ENCODE measurements at places on chromosomes 16 and 17.
A peak's percentile ranks its signal among the peaks of the same experiment; 100 is the strongest.

GRCh38 chr17:81067391-81067811 lies 32.5 kb downstream of the BAIAP2 start:
- DNase-seq: no peak

DNA sequence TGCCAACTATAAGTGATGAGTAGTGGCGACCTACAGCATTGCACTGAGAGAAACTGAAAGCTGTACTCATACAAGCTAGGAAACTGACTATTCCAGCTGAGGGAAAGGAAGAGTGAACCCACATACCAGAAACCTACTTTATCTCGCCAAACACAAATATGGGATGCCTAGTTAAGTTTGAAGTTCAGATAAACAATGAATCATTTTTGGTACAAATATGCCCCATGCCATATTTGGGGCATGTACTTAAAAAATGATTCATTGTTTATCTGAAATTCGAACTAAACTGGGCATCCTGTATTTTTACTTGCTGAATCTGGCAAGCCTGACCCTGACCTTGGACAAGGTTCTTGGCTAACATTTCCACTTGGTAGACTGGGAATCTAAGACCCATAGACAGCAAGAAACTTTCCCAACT lies 527.8 kb upstream of the PSMD7 start:
- no peak for DNase-seq

- no peak for DNase-seq
Observed at GRCh38 chr16:69930117-69930776, 20.9 kb upstream of the CLEC18A start.

- no peak for DNase-seq
Observed at GRCh38 chr17:76496464-76496863, 4.8 kb downstream of the RHBDF2 start.

GRCh38 chr17:64145751-64146417 lies 15.9 kb upstream of the ERN1 start:
- peak; percentile 89 for DNase-seq

DNA sequence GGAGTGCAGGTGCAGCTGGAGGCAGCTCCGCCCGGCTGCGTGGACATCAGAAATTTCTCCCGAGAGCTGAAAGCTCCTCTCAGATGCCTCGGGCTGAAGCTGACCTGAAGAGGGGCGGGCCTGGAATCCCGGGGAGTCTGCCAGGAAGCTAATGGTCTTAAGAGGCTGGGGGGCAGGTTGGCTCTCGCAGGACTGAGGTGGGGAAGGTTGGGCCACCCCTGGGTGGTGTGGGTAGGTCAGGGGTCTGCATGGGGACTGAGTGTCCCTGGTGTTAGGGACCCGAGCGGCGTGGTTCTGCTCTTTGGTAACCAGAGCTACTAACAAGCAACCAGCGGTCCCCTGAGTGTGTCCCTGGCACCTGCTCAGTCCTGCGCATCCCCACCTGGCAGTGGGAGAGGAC lies 3.5 kb downstream of the CHMP6 start:
- no peak for DNase-seq

GRCh38 chr17:28247671-28248555 lies 71.1 kb upstream of the TMEM97 start:
- DNase-seq: no peak

DNA sequence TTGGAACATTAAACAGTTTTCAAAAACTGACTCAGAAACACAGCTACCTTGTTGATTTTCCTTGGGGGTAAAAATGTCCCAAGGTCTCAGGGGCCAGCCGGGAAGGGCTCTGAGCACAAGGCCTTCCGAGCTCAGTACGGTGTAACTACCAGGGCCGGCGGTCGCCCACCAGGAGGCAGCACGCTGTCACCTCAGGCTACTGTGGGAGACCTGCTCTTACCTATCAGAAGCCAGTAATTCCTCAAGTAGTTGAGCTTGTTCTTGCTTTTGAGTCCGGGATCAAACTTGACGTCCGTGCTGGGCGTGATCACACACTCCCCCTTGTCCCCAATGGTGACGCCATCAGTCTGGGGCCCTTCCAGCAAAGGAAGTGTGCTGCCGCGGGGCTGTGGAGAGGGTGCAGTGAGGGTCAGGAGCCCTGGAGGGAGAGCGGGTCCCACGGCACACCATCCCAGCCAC lies 43.4 kb upstream of the ICAM2 start:
- DNase-seq: no peak

GRCh38 chr16:10776280-10776679 lies 32.6 kb downstream of the NUBP1 start:
- no peak for DNase-seq

- DNase-seq: no peak
Observed at GRCh38 chr17:21360048-21360447, 16.1 kb upstream of the KCNJ12 start.

DNA sequence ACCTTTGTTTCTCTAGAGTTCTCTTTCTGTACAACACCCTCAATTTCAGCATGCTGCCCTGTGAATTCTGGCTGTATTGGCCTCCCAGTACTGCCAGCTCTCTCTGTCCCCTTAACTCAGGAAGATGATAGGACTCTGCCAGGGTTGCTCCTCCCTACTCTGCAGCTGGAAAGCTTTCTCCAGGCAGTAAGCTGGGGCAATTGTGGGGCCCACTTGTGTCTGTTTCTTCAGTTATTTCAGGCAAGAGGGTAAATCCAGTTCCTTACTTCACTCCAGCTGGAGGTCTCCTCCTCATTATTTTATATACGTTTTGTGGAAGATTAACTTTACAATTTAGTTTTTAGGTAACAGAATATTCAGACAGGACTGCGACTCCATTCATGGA lies 9.9 kb downstream of the C17orf100 start:
- no peak for DNase-seq

DNA sequence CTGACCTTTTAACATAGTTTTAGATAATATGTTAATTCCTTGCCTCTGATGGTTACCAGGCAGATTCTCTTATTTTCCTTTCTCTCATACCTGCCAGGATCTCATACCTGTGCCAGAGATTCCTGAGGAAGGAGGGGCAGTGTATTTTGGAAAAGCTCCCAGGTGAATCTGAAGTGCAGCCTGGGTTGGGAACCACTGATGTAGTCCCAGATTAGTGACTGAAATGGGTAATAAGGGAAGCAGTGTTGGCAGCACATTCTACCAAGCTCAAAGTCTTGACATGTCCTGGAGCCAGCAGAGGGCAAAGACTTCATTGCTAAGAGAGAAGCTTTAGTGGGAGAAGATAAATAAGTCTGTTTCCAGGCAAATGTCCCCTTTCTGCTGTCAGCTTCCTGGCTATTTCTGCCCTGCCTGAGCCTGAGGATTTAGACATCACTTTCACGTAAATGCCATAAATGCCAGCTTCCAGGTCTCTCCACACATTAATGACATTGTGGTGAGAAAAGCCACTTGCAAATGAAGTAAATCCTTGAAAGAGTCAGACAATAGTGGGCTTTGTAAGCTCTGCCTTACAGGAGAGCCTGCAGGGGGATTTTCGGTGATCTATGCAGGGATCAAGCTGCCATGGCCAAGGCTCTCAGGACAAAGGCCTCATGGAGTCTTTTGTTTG lies 40.9 kb upstream of the C16orf78 start:
- no peak for DNase-seq

DNA sequence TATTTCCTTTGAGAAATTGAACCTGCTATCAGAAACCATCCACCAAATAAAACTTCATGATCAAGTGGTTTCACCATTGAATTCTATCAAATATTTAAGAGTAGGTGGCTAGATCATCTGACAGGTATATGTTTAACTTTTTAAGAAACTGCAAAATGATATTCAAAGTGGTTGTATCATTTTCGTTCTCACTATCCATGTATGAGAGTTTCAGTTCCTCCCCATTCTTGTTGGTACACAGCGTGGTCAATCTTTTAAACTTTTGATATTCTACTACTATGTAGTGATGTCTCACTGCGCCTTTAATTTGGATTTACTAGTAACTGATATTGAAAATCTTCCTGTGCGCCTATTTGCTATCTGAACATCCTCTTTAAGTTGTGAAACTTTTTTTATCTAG lies 163.7 kb downstream of the CYB561 start:
- DNase-seq: no peak

DNA sequence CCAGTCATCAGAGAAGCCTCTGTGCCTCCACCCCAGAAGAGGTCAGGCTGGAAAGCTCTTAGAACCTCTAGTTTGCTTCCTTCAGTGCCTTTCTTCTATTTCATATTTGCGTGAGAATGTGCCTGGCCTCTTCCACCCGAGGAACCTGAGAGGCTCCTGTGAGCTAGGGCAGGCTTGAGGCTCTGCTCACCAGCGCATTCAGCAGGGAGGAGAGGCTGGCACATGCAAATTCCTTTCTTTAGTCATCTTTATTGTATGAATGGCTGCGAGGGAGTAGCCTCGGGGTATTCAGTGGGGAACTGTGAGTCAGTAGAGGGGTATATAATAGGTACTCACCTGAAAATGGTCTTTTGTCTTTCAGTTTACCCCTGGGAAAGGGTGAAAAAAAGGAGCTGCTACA lies 268.3 kb downstream of the ABCC12 start:
- DNase-seq: no peak

GRCh38 chr17:62705156-62705777 lies 77.8 kb downstream of the MRC2 start:
- no peak for DNase-seq

GRCh38 chr16:60681043-60681442 lies 1355.2 kb downstream of the CDH8 start:
- DNase-seq: no peak

GRCh38 chr17:37774504-37774903 lies 29.6 kb upstream of the HNF1B start:
- DNase-seq: no peak

DNA sequence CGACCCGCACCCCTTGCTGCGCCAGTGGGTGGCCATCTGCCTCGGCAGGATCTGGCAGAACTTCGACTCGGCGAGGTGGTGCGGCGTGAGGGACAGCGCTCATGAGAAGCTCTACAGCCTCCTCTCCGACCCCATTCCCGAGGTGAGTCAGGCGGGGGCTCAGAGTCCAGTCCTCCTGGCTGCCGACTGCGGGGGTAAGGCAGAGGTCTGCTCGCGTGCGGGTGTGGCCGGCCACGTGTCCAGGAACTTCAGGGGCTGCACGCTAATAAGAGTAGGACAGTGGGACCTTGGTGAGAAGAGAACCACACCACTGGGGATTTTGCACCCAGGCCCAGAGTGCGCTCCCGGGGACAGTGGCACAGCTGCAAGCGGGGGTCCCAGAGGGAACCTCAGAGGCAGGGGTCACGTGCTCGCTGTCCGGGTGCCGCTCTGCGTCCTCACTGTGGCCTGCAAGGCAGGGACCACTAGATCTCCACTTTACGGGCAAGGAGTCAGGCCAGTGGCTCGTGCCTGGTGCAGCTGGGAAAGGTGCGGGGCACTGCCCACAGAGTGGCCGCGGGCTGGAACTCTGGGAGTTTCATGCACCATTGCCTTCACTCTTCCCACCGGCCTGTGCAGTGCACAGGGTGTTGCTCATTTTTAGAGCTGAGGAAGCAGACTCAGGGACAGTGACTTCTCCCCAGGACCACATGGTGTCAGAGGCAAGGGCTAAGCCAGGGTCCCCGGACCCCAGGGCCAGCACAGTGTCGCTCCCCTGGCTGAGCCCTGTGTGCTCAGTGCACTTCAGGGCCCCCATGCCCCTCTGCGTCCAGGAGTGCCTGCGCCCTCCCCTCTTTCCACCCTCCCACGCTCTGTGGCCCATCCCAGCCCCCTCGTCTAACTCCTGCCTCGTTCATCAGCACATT lies 107.6 kb upstream of the CHMP6 start:
- DNase-seq: no peak

- no peak for DNase-seq
Observed at GRCh38 chr16:82190386-82190785, 20.4 kb upstream of the MPHOSPH6 start.

- no peak for DNase-seq
Observed at GRCh38 chr16:50641818-50642187, 39.3 kb downstream of the SNX20 start.

GRCh38 chr17:19470530-19471261 lies 59.7 kb downstream of the RNF112 start:
- no peak for DNase-seq

DNA sequence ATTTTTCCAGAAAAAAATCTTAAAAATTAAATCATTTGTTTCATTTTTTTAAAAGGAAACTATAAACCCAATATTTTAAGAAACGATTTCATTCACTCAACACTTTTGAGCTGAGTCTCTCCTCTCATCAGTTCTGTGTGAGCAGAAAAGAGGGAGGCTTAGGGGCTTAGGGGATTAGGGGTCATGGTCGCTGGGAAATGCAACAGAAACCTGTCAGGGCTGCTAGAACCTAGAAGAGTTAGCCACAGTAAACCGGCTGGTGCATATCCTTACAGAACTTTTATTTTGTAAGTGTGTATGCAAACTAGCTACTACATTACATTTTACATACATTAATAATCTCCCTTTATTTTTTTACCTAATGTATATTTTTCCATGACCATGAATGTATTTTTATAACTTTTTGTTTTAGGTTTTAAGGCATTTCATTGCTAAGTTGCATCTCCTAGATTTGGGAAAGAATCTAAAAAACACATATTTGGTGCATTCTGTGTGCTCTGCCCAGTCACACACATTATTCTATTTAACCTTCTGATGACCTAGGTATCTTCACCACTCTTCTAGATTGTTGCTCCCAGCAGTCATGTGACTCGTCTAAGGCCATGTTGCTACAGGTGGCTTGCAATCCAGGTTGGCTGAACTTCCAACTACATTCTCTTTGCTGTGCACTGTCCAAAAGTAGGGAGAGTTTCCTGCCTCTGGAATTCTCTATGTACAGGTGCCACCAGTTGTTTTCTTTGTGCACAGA lies 24.4 kb downstream of the TBC1D3B start:
- DNase-seq: no peak

- DNase-seq: no peak
Observed at GRCh38 chr17:66706851-66707450, 128.0 kb upstream of the CACNG5 start.

GRCh38 chr17:45395569-45396415 lies 36.9 kb downstream of the ARHGAP27 start:
- no peak for DNase-seq

- DNase-seq: no peak
Observed at GRCh38 chr17:77427391-77427991, 286.7 kb downstream of the SEC14L1 start.

DNA sequence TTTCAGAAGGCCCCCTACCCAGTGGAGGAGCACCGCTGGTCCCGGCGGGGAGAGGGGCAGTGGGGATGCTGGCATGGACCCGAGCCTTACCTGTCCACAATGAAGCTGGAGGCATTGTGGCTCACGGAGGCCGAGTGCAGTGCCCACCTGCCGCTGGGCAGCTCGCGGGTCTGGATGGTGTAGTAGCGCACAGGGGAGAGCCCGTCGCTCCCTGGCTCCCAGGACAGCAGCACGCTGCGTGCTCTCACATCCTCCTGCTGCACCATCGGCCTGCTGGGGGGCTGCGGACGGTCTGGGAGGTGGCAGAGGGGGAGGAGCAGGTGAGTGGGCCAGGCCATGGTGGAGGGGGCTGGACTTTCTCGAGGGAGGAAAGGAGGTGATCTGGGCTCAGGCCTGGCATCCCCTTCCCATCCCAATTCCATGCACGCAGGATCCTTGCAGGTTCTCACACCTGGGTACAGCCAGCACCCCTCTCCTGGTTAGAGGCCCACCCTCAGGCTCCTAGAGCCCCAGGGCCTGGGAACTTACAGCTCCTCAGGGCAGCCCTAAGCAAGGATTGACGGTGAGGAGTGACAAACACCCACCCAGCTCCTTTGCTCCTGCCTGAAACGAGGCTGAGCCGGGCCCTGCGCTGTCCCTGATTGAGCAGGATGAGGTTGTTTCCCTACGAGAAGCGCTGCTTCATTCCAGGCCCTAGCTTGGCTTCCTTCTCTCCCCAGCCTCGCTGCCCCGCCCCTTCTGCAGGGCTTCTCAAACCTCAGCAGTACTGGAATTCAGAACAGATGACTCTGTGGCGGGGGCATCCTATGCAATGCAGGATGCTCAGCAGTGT lies 76.2 kb upstream of the CDC42EP4 start:
- DNase-seq: no peak

All from substantia nigra (tissue), 51 donors.